ENCODE measurements at places on chromosomes 6 and 20.

- no peak for DNase-seq
Measured at GRCh38 chr20:47202733-47203667, 153.5 kb downstream of the ZMYND8 start.

- DNase-seq: no peak
Measured at GRCh38 chr6:117494694-117495318, 12.3 kb downstream of the DCBLD1 start.

- DNase-seq: no peak
Measured at GRCh38 chr20:50381771-50382593, 128.2 kb upstream of the PTPN1 start.

GRCh38 chr6:108260126-108260808, 573 bp downstream of the SNX3 start:
- DNase-seq: peak; percentile 0

DNA sequence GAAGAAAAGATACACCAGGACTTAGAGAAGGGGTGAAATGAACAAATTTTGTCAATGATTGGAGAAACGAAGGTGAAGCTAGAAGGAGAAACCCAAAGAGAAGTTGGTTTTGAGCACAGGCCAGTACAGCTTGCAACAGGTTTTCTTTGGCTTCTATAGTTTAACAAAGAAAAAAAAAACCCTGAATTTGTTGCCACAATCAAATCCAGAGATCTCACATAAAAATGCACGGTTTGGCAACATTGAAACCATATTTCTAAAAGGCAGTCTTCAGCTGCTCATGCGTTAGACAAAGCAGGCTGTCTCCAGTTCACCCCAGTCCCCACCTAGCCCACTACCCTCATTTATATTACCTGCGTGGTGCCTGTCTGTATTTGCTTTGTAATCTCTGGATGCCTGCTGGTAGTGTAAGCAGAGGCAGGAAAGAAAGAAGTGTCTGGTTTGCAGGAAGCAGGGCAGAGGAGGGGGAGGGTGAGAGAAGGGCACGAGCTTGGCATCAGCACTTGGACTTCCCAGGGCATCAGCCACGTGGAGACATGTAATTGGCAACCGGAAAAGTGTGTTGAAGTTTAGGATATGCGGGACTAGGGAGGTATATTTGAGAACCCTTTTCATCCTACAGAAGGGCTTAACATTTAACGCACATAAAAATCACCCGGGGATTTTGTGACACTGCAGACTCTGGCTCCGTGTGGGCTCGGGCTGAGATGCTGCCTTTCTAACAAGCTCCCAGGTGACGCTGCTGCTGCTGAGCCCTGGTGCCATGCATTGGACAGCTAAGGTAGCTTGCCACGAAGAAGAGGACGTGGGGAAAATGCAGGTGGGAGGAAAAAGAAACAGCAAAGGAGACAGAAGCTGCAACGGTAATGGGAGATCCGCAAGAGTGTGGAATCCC, 14.4 kb downstream of the PFDN4 start:
- DNase-seq: peak; percentile 58

DNA sequence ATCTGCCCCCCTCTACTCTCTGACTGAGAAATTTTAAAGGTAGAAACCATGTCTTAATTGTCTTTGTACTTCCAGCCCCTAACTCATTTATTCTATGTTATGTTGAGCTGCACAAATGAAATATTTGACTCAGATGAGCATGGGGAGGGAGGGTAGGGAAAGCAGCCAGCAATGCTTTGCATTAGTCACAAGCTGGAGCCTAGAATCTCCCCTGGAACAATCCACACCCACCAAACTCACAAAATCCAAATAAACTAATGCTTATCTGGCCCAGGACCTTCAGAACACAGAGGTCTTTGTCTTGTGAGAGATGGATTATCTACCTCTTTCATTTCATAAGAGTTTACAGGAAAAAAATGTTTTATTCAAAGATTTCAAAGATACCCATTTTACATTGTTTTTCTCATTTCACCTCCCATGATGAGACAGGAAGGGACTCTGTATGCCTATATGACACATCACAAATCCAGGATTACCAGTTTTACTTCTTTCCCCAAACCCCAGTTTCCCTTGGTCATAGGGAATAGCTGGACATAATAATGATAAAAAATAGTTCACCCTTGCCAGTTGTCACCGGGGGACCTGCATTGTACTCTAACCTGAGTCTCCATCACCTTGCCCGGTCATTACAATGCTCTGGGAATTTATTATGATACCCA, 466.9 kb downstream of the KIF16B start:
- DNase-seq: no peak

DNA sequence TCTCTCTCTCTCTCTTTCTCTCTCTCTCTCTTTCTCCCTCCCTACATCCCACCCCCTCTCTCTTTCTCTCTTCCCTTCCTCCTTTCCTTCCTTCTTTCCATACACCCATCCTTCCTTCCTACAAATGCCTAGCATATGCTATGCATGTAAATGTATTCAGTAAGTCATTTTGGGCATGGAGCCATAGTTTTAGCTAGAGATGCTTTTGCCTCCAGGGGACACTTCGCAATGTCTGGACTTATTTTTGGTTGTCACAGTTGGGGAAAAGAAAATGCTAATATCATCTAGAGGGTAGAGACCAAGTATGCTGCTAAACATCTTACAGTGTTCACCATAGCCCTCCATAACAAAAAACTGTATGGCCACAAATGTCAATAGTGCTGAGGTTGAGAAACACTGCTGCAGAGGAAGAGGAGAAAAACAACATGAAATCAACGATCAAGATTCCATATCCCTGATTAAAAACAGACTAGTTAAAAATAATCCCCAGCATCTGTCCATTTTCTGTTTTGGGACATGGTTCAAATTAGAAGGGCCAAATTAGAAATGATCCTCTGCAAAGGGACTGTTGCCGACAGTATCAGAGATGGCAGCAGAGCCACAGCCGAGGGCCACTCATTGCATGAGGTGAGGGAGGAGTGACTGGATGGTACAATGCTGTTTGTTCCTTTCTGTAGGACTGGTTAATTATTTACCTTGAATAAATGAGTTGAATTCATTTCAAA, 152.7 kb downstream of the SH3BGRL2 start:
- no peak for DNase-seq

DNA sequence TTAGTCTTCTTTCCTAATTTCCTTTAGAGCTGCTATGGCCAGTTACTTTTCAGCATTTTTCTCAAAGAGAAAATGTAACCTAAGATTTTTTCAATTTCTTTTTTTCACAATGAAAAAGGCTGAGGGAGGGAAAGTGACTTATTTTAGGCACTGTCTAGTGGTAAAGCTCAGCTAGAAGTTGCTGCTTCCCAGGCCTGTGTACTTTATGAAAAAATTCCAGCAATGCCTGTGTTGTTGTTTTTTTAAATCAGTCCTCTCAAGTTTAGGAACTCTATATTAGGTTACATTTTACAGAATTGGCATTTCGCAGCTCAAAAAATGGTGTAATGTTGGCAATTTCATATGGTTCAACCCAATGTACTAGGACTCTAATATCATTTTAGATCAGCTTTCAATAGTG, 269.6 kb downstream of the ARID1B start:
- DNase-seq: no peak

- DNase-seq: peak; percentile 60
Measured at GRCh38 chr20:59495894-59496510, 108.3 kb upstream of the PHACTR3 start.

DNA sequence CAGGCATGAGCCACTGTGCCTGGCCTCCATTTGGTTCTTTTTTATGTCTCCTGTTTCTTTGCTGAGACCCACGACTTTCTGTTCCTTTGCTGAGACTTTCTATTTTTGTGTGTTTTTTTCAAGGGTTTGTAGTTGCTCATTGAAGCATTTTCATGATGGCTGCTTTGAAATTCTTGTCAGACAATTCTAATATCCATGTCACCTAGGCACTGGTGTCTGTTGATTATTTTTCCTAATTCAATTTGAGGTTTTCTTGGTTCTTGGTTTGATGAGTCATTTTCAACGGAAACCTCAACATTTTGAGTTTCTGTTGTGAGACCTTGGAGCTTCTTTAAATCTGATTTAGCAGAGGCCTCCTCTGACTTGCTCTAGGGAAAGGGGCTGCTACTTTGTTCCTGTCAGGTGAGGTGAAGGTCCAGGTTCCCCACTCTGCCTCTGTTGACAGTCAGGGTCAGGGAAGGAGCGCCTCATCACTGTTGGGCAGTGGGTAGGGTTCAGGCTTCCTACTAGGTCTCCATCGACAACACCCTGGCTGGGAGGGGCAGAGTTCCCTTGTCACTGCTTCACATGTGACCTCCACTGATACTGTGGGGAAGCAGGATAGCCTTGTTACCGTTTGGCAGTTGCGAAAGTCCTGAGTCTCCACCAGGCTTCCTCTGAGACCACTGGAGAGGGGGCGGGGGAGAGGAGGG, 67.2 kb upstream of the RNF24 start:
- DNase-seq: no peak

GRCh38 chr6:129133770-129134192, 250.8 kb downstream of the LAMA2 start:
- no peak for DNase-seq
